ENCODE measurements at places on chromosomes 7 and 10.

DNA sequence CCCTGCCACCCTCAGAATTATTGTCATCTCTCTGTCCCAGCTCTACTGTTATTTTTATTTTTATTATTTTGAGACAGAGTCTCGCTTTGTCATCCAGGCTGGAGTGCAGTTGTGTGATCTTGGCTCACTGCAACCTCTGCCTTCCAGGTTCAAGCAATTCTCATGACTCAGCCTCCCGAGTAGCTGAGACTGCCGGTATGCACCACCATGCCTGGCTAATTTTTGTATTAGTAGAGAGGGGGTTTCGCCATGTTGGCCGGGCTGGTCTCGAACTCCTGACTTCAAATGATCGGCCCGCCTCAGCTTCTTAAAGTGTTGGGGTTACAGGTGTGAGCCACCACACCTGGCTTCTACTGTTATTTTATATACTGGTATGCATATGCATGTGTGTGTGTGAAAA lies 11.0 kb downstream of the CALHM2 start:
- H3K36me3 ChIP-seq: peaks cover 85% of the 10 kb centered on the region
- no peak overlapping the region for H3K27ac ChIP-seq

DNA sequence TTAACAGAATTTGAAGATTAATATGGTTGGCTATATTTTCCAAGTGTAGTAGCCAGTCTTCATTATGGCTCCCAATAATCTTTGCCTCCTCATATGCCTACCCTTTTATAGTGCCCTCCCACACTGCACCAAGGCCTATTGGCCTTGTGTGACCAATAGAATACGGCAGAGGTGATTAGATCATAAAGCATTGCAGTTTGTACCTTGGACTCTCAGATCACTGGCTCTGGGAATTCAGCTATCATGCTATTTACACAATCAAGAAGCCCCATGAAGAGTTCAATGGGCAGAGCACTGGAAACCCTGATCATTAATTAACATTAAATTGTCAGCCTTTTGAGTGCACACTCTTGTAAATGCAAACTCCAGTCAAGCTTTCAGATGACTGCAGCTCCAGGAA lies 154.5 kb upstream of the MAGI2 start:
- H3K4me3 ChIP-seq: no peak overlapping the region
- no peak overlapping the region for H3K27ac ChIP-seq
- no peaks in the 10 kb centered on the region for H3K27me3 ChIP-seq

DNA sequence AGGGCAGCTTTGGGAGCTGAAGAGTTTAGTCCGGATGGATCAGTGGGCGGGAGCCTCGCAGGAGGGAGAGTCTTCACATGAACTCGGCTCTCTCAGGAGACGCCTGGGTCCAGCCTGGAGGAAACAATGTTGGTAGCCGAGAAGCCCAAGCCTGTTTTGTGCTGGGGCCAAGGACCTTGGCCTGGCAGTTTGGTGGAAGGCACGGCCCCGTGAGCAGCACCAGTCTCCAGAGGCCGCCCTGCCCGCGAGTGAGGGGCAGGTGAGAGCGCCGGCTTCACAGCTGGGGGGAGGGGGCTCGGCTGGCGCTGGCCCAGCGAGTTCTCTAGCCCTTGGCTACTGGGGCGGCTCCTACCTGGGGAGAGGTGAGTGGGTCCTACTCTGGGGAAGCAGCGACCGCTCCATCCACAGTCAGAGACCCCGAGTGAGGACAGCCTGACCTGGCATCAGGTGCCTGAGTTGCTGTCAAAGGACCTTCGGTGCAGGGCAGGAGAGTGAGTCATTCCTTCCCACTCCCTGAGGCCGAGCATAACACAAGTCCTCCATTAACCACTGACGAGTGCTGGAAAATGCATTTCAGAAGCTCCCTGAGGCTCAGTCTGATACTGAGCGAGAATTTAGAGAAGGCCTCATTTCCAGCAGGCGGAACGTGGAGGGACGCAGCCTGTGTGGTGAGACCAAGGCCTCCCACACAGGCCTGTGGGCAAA lies 89.3 kb upstream of the DIP2C start:
- peaks cover 3% of the 10 kb centered on the region for H3K27me3 ChIP-seq
- H3K4me3 ChIP-seq: no peak overlapping the region
- DNase-seq: no peak
- no peaks in the 10 kb centered on the region for H3K36me3 ChIP-seq
- H3K27ac ChIP-seq: no peak overlapping the region
- H3K4me1 ChIP-seq: peaks cover 15% of the 10 kb centered on the region

DNA sequence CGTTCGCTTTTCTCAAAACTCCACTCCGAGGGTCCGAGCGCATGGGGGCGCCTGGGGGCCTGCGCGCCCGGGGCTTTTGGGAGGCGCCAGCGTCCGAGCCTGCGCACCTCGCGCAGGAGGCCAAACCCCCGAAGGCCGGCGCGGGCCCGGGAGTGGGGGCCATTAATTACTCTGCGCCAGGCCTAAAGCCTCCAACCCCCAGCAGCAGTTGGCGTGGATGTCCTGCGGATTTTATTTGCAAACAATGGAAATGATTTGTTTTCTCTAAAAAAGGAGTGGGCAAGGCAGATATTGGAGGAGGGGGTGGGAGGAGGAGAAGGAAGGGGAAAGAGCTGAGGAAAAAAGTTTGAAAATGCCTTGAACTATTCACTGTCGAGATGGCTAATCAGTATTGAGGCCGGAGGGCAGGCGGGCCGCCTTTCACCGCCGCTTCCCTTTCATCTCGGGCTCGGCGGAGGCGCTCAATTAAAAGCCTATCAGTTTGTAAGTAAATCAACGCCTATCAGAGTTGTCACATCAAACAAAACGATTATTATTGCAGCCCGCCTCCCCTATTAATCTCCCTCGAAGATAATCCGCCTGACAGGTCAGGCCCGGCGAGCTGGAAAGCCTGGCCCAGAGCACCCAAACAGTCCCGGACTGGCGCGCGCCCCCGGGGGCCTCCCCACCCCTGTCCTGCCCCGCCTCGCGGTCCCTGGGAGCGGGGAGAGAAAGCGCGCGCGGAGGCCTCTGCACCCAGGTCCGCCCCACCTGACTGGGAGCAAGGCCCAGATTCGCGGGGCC lies 3.4 kb upstream of the ZNF503 start:
- DNase-seq: no peak
- H3K4me1 ChIP-seq: peaks cover 51% of the 10 kb centered on the region

DNA sequence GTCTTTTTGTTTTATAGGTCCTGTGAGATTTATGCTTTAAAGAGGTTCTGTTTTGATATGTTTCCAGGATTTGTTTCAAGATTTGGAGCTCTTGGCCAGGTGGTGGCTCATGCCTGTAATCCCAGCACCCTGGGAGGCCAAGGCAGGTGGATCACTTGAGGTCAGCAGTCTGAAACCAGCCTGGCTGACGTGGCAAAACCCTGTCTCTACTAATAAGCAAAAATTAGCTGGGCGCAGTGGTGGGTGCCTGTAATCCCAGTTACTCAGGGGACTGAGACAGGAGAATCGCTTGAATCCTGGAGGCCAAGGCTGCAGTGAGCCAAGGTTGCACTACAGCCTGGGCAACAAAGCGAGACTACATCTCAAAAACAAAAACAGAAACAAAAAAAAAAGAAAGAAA lies 8.3 kb upstream of the HYAL4 start:
- H3K27me3 ChIP-seq: no peaks in the 10 kb centered on the region
- H3K4me3 ChIP-seq: no peak overlapping the region
- H3K4me1 ChIP-seq: no peaks in the 10 kb centered on the region
- DNase-seq: no peak

- DNase-seq: no peak
- no peak overlapping the region for H3K4me3 ChIP-seq
- H3K27me3 ChIP-seq: no peaks in the 10 kb centered on the region
- H3K36me3 ChIP-seq: no peaks in the 10 kb centered on the region
These were observed 223.8 kb upstream of the CCDC6 start for GRCh38 chr10:60130130-60130579.

DNA sequence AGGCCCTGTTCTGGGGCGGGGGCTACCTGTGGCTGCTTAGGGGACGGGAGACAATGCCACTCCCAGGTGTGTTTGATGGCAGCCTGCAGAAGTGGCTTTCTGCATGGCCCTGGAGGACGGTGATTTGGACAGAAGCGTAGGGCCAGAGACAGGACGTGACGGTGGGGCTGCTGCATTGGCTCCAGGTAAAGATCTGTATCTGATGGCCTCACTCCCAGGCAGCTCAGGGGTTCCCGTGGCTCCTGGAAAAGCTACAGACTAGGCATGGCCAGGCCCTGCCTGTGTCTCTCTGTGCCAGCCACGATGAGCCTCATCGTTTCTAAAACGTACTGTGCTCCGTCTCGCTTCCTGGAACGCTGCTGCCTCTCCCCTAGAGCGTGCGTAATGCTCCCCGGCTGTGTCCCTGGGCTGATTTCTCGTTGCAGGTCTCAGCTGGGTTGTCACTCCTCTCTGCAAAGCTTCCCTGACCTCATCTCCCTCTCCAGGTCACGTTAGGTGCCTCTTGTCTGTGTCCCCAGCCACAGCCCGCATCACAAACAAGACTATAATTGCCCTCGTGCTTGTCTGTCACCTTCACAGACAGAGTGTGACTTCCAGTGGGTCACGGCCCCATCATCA lies 12.6 kb downstream of the GTF2IRD1 start:
- no peak overlapping the region for H3K4me3 ChIP-seq
- H3K36me3 ChIP-seq: no peaks in the 10 kb centered on the region
- DNase-seq: no peak
- H3K27ac ChIP-seq: no peak overlapping the region
- peaks cover 18% of the 10 kb centered on the region for H3K4me1 ChIP-seq

DNA sequence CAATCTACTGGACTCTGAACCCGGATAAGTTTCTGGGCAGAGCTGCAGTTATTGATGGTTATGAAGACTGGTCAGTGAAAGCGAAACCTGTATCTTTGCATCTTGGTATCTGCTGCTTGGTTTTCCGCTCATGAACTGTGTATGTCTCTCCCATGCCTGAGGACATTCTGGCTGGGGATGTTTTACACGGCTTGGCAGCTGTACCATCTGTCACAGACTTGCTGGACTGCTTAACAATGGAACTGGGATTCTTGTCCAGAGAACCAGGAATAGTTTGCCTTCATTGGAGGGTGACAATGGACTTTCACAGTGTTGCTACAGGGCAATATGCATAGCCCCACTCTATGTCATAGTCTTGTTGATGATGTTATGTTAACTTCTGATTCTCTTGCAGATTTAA lies 119.9 kb upstream of the TMEM106B start:
- no peaks in the 10 kb centered on the region for H3K36me3 ChIP-seq
- no peaks in the 10 kb centered on the region for H3K27me3 ChIP-seq
- H3K4me3 ChIP-seq: no peak overlapping the region
- no peaks in the 10 kb centered on the region for H3K4me1 ChIP-seq

GRCh38 chr10:63503395-63503794 lies 17.8 kb upstream of the REEP3 start:
- no peaks in the 10 kb centered on the region for H3K27me3 ChIP-seq
- H3K27ac ChIP-seq: no peak overlapping the region
- H3K4me3 ChIP-seq: no peak overlapping the region
- H3K4me1 ChIP-seq: peaks cover 12% of the 10 kb centered on the region

DNA sequence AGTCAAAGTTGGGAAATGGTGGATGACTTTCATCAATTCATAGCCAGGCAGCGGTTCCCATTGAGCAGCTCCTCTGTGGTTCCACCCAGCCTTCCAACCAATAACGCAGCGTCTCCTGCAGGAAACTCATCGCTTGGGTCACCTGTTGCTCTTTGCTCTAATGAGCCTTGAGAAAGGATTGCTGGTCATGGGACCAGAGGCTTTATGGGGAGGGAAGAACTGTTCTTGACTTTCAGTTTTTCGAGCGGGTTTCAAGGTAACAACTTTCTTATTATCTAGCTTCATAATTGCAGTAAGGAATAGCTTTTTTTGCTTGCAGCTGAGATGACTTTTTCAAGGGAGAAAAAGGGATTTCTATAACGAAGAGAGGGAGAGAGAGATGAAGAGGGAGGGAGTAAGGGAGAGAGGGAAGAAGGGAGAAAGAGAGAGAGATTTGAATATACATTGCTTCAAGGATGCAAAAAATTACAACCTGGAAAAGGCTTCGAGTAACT lies 405 bp upstream of the ENTPD1 start:
- no peak overlapping the region for H3K27ac ChIP-seq

DNA sequence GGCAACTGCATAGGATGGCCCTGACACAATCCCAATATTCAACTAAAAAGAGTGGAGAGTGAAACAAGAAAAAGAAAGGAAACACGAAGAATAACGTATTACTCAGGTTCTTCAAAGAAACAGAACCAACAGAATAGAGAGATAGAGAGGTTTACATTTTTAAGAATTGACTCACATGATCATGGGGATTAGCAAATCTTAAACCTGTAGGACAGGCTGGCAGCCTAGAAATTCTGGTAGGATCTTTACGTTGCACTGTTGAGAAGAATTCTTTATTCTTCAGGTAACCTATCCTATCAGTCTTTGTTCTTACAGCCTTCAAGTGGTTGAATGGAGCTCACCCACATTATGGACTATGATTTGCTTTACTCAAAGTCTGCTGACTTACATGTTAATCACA lies 103.9 kb downstream of the AASS start:
- H3K4me1 ChIP-seq: no peaks in the 10 kb centered on the region
- no peak overlapping the region for H3K4me3 ChIP-seq
- no peak overlapping the region for H3K27ac ChIP-seq
- no peaks in the 10 kb centered on the region for H3K36me3 ChIP-seq
- no peak for DNase-seq
- no peaks in the 10 kb centered on the region for H3K27me3 ChIP-seq

GRCh38 chr7:63008366-63008765 lies 990.3 kb upstream of the ZNF722 start:
- H3K36me3 ChIP-seq: no peaks in the 10 kb centered on the region
- no peak overlapping the region for H3K27ac ChIP-seq
- H3K27me3 ChIP-seq: no peaks in the 10 kb centered on the region
- DNase-seq: no peak
- no peak overlapping the region for H3K4me3 ChIP-seq

DNA sequence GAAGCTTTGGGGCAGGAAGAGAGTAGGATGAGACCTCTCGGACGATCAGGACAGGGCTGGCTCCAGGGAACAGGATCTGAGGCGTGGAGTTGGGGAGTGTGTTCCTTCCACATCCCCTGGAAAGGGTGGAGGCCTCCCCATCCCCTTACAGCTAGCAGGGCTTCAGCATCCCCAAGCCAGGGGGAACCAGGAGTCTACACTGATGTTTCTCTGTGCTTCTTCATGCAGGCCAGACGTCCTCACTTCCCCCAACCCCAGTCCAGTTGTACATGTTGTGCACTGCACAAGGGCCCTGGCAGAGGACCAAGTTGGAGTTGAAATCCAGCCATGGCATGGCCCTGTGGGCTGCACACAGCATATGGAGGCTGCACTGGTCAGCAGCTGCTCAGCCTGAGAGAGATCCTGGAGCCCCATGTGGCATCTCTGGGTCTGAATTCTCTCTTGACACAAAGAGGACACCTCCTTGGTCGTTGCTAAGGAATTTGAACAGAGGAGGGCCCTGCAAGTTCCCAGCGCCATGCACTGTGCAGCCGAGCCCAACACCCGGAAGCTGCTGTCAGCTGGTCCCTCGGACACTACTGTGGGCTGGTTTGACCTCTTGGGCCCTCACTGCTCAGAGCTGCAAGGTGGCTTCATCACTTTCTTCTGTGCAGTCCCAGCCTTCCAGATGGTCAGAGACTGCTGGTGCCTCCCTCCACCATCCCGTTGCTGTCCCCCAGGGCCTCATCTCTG lies 181.1 kb downstream of the DNAJB6 start:
- H3K36me3 ChIP-seq: no peaks in the 10 kb centered on the region
- no peak overlapping the region for H3K27ac ChIP-seq
- no peaks in the 10 kb centered on the region for H3K27me3 ChIP-seq
- H3K4me3 ChIP-seq: no peak overlapping the region
- no peaks in the 10 kb centered on the region for H3K4me1 ChIP-seq

- DNase-seq: peak; percentile 10
- no peak overlapping the region for H3K4me3 ChIP-seq
- no peak overlapping the region for H3K27ac ChIP-seq
- no peaks in the 10 kb centered on the region for H3K36me3 ChIP-seq
These were observed 458.8 kb downstream of the SORCS1 start for GRCh38 chr10:106705681-106706100.

Measured in HCT116 (cell line).